Stimulated activated CD4-positive, alpha-beta T cell treated with anti-CD3 and anti-CD28 coated beads, Interleukin-1b, Interleukin-23, amount 100 ng/mL, for 1 hour (primary cell): ENCODE measurements at places on chromosomes 5 and 9.

- no peak for DNase-seq
These were observed 1.5 kb upstream of the TMED7 start for GRCh38 chr5:115627295-115627865.

GRCh38 chr5:131974622-131974955, 29.1 kb upstream of the MEIKIN start:
- no peak for DNase-seq

GRCh38 chr5:8176101-8176693, 307.2 kb downstream of the MTRR start:
- no peak for DNase-seq

DNA sequence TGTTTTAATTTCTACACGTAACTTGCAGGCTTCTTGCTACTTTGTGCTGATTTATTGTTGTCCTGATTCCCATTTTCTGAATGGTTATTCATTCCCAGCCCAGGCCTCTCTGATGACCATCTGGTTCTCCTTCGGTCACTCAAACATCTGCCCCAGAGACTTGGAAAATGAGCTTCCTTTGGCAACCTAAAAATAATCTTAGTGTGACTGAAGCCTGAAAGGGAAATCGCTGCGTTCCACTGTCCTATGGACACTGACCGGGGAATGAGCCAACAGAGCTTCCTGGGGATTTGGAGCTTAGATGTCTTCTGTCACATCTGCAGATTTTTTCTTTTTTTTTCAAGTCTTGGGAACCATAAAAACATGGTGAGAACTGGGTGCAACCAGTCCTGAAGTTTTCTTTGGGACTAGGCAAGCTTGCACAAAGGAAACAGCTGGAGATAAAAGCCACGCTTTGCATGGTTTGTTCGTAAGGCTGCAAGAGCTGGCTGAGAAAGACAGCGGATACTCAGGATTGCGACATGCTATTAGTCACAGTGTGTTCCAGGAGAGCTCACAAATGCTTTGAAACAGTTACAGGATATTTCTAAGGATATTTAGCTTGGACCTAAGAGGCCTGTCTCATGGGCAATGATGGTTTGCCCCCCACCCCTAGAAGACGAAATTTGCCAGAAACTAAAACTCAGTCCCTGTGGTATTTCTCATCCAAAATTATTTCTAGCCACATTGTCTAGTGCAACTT, 146.2 kb downstream of the GOLPH3 start:
- DNase-seq = no peak

DNA sequence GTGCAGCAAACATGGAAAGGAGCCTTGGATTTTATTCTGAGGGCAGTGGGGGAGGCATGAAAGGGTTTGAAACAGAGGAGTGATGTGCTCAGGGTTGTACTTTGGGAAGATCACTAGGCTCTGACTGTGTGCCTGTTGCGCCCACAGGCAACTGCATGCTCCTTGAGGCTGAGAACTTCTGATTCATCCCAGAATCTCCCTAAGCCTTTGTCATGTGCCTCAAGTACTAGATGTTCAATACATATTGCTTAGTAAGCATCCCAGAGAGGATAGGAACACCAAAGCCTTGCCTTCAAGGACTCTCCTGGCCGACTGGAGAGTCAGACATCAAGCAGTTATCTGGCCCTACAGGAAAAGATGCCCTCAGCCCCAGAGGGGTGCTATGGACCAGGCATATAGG, 54.1 kb downstream of the ARHGEF37 start:
- no peak for DNase-seq

GRCh38 chr5:35308421-35308820, 78.1 kb upstream of the PRLR start:
- no peak for DNase-seq

GRCh38 chr9:17622141-17622540, 43.3 kb downstream of the SH3GL2 start:
- no peak for DNase-seq

GRCh38 chr5:159971931-159972461, 36.9 kb upstream of the TTC1 start:
- DNase-seq = no peak

- no peak for DNase-seq
These were observed 7.4 kb downstream of the CDK9 start for GRCh38 chr9:127793093-127793708.

DNA sequence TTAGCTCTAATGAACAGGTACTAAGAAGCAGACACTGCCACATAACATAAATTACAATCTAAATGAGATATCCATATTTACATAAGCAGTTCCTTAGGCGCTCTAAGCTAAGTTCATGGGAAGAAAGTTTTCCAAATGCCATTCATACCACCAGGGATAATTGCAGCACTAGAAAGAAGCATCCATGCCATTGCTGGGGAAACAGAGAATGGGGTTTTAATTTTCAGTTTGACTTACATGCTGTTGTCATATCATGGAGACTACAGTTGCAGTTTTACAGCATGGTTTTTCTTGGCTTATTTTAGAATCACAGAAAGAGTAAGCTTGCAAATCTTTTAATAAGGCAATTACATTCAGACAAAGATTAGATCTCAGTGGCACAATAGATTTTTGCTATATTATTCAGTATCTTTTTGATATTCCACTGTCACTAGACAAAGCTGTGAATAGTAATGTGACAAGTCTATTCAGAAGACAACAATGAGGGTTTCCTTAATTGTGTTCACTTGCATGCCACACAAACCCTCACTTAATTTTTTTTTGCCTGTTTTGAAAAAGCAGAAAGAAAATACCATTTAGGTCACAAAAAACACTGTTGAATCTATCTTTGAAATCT, 108.4 kb upstream of the ELAVL2 start:
- no peak for DNase-seq

- DNase-seq = no peak
These were observed 156.5 kb upstream of the NFIL3 start for GRCh38 chr9:91580136-91580535.

- DNase-seq = no peak
These were observed 194.4 kb upstream of the PTGER4 start for GRCh38 chr5:40485021-40485998.

DNA sequence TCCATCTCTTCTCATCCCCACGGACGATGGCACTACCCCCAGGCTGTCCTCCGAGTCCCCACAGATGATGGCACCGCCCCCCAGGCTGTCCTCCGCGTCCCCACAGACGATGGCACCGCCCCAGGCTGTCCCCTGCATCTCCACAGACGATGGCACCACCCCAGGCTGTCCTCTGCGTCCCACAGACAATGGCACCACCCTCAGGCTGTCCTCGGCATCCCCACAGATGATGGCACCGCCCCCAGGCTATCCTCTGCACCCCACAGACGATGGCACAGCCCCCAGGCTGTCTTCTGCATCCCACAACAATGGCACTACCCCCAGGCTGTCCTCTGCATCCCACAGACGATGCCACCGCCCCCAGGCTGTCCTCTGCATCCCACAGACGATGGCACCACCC, 57.4 kb upstream of the PTCH1 start:
- DNase-seq = no peak

- DNase-seq = no peak
These were observed 224.1 kb downstream of the CACNA1B start for GRCh38 chr9:138101444-138102234.

DNA sequence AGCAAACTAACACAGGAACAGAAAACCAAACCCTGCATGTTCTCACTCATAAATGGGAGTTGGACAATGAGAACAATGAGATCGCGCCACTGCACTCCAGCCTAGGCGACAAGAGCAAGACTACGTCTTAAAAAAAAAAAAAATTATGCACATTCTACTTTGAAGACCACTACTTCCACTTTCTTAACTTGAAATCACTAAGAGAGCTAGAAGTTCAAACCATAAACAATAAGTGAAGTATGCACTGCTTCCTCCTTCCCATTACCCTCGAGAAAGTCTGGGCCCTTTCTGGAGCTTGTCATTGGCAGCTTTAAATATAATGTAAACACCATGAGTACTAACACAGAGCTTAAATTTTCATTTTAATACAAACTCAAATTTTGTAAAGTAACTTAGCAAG, 94.9 kb downstream of the TLE1 start:
- no peak for DNase-seq

GRCh38 chr5:112275671-112276070, 143.4 kb downstream of the EPB41L4A start:
- no peak for DNase-seq

- no peak for DNase-seq
These were observed 132.1 kb upstream of the PPP1R26 start for GRCh38 chr9:135347461-135347860.

DNA sequence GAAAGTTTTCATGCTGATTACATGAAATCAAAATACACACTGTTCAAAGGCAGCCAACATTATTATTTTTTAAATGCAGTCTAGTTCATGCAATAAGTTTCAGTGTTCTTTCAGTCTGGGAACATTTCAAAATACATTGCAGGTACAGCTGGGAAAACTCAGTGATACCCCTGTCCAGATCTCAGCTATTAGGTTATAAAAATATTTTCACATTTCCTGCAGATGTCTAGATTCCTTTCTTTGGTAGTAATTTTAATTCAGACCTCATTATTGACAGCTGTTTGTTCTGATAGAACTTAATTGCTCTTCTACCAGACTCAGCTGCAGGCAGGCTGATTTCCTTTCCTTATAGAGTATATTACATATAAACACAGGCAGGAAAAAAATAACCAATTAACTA, 556.8 kb upstream of the DMAC1 start:
- no peak for DNase-seq

DNA sequence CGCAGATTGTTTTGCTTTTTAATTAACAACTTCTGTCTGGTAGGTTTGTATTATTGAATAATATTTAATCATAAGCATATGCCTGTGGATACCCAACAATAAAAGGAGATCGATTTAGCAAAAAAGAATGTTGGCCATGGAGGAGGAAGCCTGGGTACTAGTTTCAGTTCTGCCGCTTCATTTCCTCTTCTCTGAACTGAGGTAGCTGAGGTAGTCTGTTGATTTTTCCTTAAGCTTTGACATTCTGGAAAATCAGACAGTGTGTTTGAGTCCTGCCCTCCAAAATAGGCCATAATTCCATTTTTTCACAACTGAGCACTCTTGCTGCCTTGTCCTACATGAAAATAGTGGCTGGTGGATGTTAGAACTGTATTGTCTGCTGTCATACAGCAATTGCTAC, 6.0 kb upstream of the GPR21 start:
- DNase-seq = no peak

DNA sequence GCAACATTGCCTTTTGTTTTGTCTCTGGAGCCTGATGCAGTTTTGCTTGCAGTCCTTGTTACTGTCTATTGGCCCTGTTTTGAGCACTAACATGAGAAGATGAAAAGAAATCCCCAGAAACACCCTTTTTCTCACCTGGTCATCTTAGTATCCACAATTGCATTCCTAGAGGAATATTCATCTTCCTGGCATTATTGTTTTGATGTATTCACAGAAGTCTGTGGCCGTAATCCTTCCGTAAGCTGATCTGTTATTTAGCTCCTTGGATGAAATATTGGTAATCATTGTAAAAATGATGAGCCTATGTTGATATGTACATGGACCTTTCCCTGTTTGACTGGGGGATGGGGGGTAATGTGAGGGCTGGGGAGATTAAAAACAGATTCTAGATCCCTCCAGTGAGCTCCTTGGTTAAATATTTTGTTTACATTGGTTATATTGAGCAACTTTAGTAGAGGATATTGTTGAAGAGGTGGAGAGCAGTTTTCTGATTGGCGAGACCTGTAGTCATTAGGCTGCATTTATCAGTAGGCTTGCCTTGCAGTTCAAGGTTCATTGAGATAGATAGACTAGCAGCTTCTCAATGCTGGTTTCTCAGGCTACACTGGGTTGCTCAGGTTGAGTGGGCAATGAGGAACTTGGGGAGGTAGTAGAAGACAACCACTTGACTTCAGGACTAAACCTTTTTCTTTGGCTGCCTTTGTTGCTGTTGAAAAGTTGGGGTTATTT, 117.5 kb downstream of the MACIR start:
- no peak for DNase-seq

GRCh38 chr9:15404171-15404570, 18.5 kb upstream of the SNAPC3 start:
- no peak for DNase-seq

DNA sequence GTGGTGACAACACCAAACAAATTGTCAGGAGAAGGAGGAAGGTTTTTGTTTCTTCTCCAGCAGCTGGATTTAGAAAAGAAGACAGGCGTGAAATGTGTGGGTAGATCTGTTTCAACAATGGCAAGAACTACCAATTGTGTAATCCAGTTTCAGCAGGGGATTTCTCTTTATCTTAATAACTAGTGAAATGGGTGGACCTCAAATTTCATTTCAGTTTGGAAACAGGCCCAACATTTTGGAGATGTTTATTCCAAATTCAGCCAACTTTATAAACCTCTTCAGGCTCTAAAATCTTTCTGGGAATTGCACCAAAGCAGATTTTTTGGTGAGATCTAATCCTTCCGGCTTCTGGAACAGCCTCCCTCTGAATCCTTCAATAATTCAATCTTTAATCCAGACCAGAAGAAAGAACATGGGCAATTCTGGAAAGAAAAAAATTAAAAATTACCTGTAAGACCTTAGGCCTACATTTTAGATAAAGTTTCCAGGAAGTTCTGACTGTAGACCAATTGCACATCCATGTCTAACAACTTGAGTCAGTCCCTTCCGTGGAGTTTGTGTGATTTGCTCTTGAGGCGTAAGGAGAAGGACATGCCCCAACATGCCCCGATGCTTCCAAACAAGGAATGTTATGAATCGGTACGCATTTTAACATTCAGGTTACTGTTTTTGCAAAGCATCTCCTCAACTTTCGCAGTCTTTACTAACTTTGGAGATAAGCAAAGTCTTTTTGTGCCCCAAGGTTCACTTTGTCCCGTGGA, 423.6 kb downstream of the IRX1 start:
- DNase-seq = no peak

DNA sequence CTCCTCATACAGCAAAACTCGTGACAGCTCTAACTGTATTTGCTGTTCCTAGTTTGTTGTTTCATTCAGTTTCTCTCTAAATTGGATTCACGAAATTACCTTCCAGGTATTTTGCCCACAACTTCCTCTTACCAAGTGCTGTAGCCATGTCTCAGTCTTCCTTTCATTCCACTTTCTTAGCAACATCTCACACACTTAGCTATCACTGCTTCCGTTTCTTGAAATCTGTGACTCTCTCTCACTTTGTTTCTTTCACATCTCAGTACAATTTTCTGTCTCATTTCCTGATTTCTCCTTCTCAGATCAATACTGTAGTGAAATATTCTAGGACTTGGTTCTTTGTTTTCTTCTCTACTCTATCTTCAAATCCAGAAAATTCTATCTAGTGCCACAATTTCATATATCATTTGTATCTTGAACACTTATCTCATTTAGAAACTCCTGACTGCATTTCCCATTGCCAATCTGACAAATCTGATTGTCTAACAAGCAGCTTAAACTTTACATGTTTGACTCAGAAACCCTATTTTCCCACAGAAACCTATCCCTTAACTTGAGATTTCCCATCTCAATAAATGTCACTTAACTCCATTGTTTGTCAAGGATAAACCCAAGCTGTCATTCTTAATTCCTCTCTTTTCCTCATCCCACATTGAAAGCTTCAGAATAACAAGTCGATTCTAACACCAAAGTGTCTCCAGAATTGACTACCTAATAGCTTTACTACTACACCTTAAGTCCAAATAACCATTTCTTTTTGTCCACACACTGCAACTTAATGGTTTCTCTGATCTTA, 303.1 kb downstream of the CDH12 start:
- DNase-seq = no peak

GRCh38 chr5:178115136-178115813, 1.9 kb downstream of the N4BP3 start:
- no peak for DNase-seq
